ENCODE measurements at places on chromosomes 16 and 17. TPM values are rescaled to one million over a fixed set of nuclear protein-coding genes. Genes with fewer than 3 reads are reported as not detected.
A peak's percentile ranks its signal among the peaks of the same experiment; 100 is the strongest.

DNA sequence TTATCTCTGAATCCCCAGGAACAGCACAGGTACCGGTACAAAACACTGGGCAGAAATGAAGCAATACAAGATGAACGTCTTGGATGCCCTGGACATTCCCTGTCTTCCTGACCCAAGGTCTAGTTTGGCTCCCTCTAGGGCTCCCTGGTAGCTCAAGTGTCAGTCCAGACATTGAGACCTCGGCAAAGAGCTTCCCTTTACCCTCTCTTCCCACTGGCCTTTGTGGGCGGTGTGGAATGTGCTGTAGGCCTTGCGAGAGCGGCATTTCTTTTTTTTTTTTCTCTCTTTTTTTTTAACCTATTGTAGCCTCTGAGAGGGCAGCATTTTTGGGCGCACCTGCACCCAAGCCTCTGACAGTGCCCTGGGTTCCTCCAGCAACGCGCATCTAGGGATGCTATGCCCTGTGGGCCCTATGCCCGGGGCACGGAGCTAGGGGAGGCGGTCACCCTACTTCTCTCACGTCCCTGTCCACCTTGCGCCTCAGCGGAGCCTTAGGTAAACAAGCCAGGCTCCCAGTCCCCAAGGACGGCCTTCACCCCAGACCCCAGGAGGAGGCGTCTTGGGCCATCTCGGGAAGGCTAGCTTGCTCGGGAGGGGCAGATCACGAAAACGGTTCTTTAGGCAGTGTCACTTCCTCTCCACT, 1.2 kb upstream of the NFATC3 start:
- peak overlapping the region; percentile 99 for H3K27ac ChIP-seq
- no peaks in the 10 kb centered on the region for H3K27me3 ChIP-seq
- H3K4me1 ChIP-seq = peaks cover 38% of the 10 kb centered on the region
- no peaks in the 10 kb centered on the region for H3K36me3 ChIP-seq

Gene ATP2C2
- 2.8 TPM for total RNA-seq

Gene PRSS22
- total RNA-seq = not detected

DNA sequence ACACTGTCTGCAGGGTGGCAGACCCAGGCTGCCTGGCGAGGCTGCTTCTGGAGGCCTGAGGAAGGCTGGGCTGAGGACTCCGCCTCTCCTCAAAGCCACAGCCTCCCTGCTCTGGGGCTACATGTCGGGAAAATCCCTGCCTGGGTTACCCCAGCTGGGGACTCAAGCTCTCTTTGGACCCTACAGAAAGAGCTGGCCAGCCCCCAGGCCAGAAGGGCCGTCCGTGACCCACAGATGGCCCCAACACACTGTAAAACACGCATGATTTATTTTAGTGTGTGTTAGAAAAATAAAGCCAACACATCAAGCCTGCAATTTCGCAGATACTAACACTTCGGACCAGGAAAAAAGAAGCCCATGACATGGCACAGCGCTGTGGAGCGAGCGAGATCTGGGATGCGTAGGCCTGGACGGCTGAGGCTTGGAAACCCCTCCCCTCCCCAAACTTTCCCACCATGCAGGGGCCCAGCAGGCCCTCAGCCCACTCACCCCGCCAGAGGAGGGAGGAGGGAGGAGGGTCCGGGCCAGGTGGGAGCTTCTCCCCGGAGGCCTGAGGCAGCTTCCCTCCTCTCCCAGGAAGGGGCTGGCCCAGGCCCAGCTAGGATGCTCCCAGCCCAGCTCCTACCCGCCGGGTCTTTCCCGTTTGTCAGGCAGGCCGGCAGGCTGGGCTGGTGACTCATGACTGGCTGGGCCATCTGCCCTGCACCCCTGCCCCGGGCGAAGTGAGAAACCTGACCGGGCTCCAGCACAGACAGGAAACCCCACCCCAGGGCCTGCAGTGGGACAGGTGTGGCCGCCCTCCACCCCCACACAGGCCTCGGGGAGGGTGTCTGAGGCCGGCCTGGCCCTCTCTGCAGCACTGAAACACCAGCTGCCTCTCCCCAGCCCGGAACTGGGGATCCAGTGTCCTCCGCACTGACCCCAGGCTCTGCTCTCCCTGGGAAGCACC, 34.1 kb upstream of the SLC38A10 start:
- H3K4me1 ChIP-seq = no peaks in the 10 kb centered on the region
- no peak overlapping the region for H3K4me3 ChIP-seq
- peak overlapping the region; percentile 89 for H3K27ac ChIP-seq
- H3K36me3 ChIP-seq = no peaks in the 10 kb centered on the region
- peak; percentile 97 for DNase-seq
- no peaks in the 10 kb centered on the region for H3K27me3 ChIP-seq

DNA sequence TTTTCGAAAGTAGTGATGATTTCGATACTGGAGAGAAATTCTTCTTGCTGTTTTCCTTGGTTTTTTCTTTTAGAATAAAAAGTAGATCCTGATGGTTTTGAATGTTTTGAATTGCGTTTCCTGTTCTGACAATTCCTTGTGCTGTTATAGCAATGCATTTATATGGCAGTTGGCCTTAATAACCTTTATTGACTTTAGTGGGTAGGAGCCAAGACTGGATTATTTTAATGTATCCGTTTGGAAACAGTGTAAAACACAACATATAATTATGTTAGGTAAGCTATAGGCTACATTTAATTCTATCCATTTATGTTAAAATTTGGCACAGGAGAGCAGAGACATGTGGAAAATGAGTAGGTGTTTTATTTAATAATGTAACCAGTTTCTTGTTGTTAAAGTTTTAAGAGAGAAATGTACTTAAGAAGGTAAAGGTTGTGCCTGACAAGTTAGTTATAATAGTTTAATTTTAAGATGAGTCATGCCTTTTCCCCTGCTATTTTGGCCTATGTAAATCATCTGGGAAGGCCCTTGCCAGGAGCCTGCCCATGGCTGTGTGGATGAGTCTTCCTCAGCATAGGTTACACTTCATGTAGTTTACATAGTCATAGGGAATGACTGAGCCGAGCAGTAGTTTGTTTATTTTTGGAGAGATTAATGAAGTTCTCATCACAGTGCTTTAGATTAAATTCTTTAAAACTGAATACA, 189.9 kb downstream of the FTO start:
- peaks cover 8% of the 10 kb centered on the region for H3K4me1 ChIP-seq
- DNase-seq = no peak
- no peak overlapping the region for H3K4me3 ChIP-seq
- H3K27me3 ChIP-seq = no peaks in the 10 kb centered on the region

- no peaks in the 10 kb centered on the region for H3K36me3 ChIP-seq
- H3K27me3 ChIP-seq = no peaks in the 10 kb centered on the region
- peaks cover 22% of the 10 kb centered on the region for H3K4me1 ChIP-seq
- DNase-seq = no peak
Observed at GRCh38 chr17:62966426-62967204, 580 bp downstream of the TANC2 start.

DNA sequence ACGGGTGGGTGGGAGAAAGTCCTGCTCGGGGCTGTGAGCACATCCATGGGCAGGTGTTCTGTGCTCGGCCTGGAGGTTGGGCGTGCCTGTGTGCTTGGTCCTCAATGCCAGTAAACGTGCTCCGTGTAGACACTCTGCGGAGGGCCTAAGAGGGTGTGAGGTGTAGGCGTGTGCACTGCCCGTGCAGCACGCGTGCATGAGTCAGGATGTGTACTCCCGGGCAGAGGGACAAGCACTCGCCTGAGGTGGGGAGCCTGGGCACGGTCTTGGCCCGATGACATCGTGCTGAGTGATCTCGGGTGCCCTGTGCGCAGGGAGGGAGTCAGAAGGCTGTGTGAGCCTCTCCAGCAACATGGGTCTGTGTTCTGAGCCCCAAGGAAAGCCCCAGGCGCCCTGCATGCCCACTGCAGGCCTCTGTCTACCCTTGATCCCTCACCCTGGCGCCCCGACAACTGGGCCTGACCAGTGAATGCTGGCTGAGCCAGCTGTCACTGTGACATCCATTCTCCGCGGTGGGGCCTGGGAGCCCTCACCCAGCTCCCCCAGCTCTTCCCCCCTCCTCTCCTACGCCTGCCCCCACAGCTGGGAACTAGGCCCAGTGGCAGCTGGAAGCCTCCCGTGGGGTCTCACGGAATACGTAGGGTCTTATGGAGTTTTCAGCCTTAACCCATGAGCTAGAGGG, 23.5 kb upstream of the NXPH3 start:
- H3K27ac ChIP-seq = no peak overlapping the region
- peaks cover 6% of the 10 kb centered on the region for H3K4me1 ChIP-seq
- no peak for DNase-seq

DNA sequence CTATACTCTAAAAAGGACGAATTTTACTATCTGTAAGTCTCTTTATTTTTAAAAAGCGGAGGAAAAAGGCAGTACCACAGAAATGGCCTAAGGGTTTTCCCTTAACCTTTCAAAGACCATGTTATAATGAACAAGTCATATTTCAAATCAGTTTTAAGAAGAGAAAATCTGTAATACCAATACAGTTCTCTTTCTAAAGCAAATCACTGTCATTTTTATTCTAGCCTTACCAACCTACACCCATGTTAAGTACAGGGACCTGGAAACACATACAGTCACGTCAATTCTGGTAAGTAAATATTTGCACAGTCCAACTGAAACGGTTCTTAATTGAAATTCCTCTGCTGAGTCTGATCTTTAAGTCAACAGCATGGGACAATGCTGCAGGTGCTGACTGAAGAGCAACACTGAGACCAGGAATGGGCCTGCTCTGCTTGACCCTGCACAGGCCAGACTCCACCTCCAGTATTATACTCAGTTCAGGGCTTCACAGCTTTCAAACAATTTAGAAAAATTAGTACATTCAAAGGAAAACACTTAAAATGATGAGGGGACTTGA, 20.2 kb downstream of the MBTPS1 start:
- H3K36me3 ChIP-seq = peaks cover 96% of the 10 kb centered on the region
- no peak overlapping the region for H3K27ac ChIP-seq
- no peak for DNase-seq
- no peak overlapping the region for H3K4me3 ChIP-seq

Gene BORCS6
- 17.6 TPM for total RNA-seq

DNA sequence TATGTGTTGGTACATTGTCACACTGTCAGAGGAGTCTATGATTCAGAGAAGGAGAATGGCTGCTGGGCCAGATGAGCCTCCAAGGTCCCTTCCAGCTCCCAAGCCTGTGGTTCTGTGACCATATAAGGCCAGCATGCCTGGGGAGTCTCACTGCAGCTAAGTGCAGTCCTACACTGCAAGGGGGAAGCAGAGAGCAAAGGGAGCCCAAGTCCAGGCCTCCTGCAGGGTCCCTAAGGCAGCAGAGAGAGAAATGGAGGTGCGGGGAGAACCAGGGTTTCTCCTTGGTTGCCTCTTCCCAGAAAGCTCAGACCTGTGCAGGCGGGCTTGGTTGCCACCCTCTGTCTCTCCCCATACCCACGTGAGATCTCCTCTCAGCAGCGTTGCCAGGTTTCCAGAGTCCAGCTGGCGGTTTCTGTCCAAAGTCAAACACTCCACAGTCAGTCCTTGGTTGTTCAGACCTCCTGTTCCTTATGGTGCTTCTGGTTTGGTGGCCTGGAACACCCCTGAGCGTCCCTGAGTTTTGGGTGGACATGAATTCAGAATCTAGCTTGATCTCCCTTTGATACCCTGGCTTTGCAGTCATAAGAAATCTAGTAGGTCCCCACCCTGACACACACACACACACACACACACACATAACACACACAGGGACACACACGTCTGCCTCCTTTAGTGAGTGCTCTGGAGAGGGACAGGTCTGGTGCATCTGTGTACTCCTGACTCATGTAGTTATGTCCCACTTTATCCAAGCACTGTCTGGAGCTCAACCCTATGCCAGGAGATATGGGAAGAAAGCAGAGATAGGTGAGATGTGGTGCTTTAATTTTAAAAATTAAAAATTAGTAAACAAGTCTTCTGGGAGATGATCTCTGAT, 78.8 kb downstream of the GNAO1 start:
- no peak overlapping the region for H3K4me3 ChIP-seq
- peaks cover 48% of the 10 kb centered on the region for H3K4me1 ChIP-seq
- H3K36me3 ChIP-seq = no peaks in the 10 kb centered on the region
- peak overlapping the region; percentile 91 for H3K27ac ChIP-seq

- no peak overlapping the region for H3K4me3 ChIP-seq
- no peak overlapping the region for H3K27ac ChIP-seq
- H3K27me3 ChIP-seq = no peaks in the 10 kb centered on the region
- no peaks in the 10 kb centered on the region for H3K36me3 ChIP-seq
- peaks cover 22% of the 10 kb centered on the region for H3K4me1 ChIP-seq
Observed at GRCh38 chr17:63430223-63430622, 15.9 kb downstream of the CYB561 start.

DNA sequence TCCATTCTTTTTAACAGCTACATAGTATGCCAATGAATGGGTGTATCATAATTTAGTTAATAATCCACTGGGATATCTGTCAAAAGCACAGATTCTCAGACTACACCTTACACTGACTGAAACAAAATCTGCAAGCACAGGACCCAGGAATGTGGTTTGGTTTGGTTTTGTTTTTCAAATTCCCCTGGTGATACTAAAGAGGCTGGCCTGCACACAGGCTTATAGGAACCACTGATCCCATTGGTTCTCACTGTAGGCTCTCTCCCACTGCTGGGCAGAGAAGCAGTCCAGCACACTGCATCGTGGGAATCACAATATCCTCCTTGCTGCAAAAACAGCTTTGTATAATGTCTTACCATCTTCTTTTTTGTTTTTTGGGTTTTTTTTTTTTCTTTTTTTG, 67.1 kb downstream of the TEX14 start:
- H3K36me3 ChIP-seq = no peaks in the 10 kb centered on the region
- H3K4me1 ChIP-seq = no peaks in the 10 kb centered on the region
- no peak overlapping the region for H3K4me3 ChIP-seq
- no peak overlapping the region for H3K27ac ChIP-seq
- no peaks in the 10 kb centered on the region for H3K27me3 ChIP-seq
- no peak for DNase-seq

Gene ABCC11
- total RNA-seq = 0.14 TPM

- H3K4me3 ChIP-seq = no peak overlapping the region
- peaks cover 10% of the 10 kb centered on the region for H3K36me3 ChIP-seq
- DNase-seq = no peak
- H3K27ac ChIP-seq = no peak overlapping the region
Observed at GRCh38 chr17:79201119-79201518, 126.5 kb downstream of the ENGASE start.

Gene FNDC8
- total RNA-seq = not detected

Gene RAD51C
- total RNA-seq = 25.2 TPM

- H3K27me3 ChIP-seq = no peaks in the 10 kb centered on the region
- DNase-seq = no peak
- no peak overlapping the region for H3K4me3 ChIP-seq
- peaks cover 97% of the 10 kb centered on the region for H3K36me3 ChIP-seq
- no peak overlapping the region for H3K27ac ChIP-seq
Observed at GRCh38 chr16:29983420-29984136, 9.9 kb downstream of the TAOK2 start.

- no peak for DNase-seq
- H3K27me3 ChIP-seq = no peaks in the 10 kb centered on the region
- H3K36me3 ChIP-seq = no peaks in the 10 kb centered on the region
- H3K4me3 ChIP-seq = no peak overlapping the region
- H3K4me1 ChIP-seq = peaks cover 11% of the 10 kb centered on the region
Observed at GRCh38 chr16:27724482-27725235, 174.7 kb downstream of the KATNIP start.

- H3K36me3 ChIP-seq = no peaks in the 10 kb centered on the region
- H3K4me3 ChIP-seq = no peak overlapping the region
- H3K27me3 ChIP-seq = no peaks in the 10 kb centered on the region
- no peaks in the 10 kb centered on the region for H3K4me1 ChIP-seq
Observed at GRCh38 chr16:55828680-55829079, 4.2 kb downstream of the CES1 start.

- peaks cover 58% of the 10 kb centered on the region for H3K4me1 ChIP-seq
- peak overlapping the region; percentile 33 for H3K4me3 ChIP-seq
- H3K27me3 ChIP-seq = no peaks in the 10 kb centered on the region
- peak overlapping the region; percentile 71 for H3K27ac ChIP-seq
- no peak for DNase-seq
- no peaks in the 10 kb centered on the region for H3K36me3 ChIP-seq
Observed at GRCh38 chr17:79991924-79992648, 43.6 kb downstream of the TBC1D16 start.
